ENCODE measurements at places on chromosomes 4 and X.

DNA sequence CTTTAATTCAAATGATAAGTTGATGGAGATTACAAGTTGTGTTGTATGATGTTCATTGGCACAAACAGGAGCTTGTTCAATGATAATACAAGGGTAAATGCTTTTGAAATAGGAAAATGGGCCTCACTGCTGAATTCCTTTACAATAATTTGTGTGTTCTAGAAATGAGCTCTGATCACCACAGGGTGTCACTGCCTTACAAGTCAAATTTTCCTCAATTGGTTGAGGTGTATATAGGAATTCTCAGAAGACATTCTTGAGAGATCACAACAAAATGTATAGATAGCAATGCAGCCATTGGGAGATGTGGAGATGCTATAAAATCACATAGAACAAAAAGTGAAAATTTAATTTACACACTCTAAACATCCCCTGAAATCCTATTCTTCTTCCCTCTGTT, 49.6 kb downstream of the KLF8 start:
- no peak for DNase-seq

DNA sequence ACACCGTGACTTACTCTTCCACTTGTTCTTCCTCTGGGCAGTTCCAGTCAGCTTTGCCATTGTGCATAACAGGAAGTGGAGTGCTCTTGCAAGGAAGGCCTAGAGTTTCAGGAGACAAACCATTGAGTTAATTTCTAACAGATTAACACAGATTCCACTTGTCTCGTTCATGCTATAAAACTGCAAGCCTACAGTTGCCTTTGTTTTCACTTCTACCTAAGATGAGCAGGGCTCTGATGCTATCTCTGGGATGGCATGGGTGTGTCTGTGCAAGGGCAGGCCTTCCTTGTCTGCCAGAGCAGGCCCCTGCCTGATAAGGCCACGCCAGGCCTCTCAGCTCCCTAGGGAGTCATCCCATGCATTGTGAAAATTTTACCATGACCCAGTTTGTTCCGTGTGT, 67.7 kb upstream of the PGRMC2 start:
- no peak for DNase-seq

- no peak for DNase-seq
Measured at GRCh38 chrX:134847133-134847532, 143.7 kb upstream of the SMIM10 start.

DNA sequence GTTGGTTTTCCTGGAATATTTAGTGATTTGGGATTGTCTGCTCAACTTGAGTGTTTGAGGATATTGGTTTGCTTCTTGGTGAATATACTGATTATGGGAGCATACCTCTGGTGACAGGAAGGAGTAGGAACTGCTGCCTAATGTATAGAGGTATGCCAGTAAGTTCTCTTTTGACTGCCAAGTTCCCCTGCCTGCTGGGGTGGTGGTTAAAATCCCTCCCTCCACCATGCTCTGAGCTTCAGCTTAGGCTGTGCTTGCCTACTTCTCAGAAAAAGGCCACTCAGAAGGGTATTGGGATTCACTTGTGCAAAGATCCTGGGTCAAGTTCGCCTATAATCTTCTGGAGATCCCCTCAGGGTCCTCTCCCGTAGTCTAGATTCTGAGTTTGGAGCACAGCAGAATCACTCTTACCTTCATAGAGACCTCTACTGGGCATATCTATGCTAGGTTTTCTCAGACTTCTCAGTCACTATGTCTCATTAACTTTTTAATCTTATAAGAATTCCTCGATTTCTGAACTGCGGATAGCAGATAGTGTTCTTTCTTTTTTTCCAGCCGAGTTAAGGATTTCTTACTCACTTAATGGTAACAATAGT, 44.7 kb upstream of the DCK start:
- no peak for DNase-seq

DNA sequence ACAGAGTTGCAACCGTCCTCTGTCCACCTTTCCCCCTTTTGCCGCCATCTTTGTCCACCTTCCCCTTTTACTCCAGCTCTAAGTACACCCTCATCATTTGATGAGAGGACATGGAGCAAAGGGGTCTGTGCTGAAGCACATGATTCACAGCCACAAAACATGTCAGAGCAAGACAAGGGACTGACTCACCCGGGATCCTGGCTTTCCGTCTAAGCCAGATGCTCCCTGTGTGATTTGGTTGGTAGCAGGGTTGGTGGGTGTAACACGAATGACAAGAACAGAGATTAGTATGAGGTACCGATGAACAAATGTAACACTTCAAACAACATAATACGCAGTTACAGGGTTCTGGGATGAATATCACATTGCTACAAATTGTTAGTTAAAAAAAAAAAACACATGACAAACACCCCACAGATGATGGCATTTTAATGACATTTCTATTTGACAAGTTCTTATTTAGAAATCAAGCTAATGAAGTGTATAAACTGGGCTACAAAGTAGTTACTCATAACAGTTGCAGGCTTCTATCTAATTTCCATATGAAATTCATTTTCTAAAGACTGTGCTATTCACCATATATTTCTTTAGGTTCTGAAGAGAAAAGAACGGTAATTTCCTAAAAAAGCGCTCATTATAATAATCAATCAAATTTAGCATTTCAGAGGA, 71.4 kb upstream of the ETNPPL start:
- DNase-seq, result no peak

DNA sequence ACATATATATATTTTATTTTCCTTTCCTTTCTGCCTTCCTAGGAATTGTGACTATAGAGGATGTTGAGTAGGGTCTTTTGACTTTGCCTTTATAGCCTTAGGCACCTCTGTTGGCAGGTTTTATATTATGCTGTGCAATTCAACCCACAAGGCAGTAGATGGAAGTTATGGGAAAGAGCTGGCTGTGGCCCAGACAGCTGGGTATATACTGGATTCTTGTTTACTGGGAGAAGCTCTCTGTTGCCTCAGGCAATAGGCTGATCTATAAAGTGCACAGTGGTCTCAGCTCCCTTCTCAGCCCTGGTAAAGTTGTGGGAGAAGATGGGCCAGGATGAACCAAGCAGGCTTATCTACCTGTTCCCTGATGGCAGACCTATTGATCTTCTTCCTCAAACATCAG, 342.0 kb downstream of the GBA3 start:
- DNase-seq, result no peak

- DNase-seq, result no peak
Measured at GRCh38 chrX:47420265-47420664, 49.9 kb downstream of the ZNF157 start.

DNA sequence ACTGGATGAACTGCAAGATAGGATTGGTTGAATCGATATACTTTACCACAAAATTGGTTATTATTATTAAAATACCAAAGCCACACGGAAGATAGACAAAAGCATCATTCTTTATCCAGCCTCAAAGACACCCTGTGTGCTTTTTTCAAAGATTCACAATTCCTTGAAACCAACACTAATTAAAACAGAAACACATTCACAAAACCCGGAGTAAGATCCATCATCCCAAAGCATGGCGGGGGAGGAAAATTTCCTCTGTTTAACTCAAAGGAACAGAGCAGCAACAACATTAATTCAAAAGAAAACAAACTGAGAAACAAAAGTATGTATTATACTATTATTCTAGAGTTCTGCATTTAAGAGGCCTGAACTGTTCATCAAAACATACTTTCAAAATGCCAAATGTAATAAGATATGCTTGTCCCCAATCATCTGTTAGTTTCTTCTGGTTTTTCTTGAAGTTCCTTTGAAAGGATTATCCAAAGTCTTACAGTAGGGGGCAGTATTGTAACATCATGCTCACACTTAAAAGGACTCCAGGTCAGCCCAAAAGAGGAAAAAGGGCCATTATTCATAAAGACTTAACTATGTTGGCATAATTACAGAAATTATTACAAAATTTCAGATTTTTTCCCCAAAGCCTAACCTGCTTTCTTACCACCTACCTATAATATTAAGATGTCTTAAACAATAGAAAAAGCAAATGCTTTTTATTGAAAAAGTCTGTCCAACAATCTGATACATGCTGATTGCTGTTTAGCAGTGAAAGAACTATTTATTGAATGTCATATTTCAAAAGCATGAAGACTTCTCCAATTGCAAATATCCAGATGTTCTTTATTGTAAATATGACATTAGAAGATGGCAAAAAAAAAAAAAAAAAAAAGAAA, 168.7 kb downstream of the SCFD2 start:
- DNase-seq, result no peak

- DNase-seq, result no peak
Measured at GRCh38 chr4:7129871-7130620, 62.2 kb upstream of the GRPEL1 start.

- no peak for DNase-seq
Measured at GRCh38 chrX:13936521-13937225, 93.0 kb downstream of the GEMIN8 start.

DNA sequence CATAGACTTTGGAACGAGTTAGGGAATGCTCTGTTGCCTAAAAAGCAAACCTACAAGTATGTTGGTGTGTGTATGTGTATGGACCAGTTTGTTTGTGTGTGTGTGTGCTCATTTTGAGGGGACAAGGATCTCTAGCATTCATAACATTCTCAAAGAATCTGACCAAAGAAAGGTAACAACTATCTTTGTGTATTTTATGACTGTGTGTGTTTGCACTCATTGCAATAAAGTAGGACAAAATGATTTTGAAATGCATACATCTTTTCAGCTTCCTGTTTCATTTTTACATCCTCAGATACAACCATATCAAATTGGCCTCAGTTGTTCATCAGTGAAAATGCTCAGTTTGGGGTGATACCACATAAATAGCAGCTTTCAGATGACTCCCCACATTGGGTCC, 8.3 kb upstream of the XK start:
- DNase-seq, result no peak

- DNase-seq, result peak; percentile 86
Measured at GRCh38 chr4:125315576-125316400, 1.0 kb downstream of the FAT4 start.

GRCh38 chrX:42490111-42490510, 287.9 kb downstream of the PPP1R2C start:
- DNase-seq, result no peak

DNA sequence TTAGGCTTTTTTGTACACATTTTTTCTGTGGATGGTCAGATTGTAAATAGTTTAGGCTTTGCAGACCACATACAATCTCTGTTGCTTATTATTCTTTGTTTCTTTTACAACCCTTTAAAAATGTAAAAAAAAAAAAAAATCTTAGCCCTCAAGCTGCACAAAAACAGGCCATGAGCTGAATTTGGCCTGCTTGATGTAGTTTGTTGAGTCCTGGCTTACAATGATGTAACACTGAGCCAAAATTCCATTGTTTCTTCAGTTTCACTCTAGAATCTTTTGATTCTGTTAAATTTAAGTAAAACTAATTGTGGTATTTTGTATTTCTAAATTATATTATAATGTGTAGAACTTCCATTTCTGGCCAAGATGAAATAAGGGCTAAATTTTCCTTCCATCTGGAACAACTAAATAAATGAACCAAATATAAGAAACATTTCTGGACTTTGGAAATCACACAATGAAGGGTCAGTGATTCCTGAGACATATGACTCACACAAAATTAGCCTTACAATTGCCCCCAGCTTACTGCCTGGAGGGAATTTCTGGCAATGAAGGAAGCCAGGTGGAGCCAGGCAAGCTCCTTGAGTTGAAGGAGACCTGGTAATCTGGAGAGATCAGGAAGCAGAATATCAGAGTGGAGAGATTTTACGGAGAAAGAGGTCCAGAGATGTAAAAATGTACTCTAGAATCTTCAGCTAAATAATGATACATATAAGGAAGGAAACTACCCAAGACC, 29.8 kb downstream of the IQCM start:
- no peak for DNase-seq

GRCh38 chr4:186297013-186297645, 31.1 kb downstream of the F11 start:
- DNase-seq, result no peak

GRCh38 chrX:29852767-29853166, 362.6 kb upstream of the MAGEB2 start:
- DNase-seq, result no peak
